CD4-positive, alpha-beta T cell treated with Interleukin-17A for 4 hours (primary cell): ENCODE measurements at places on chromosomes 2 and 18.

DNA sequence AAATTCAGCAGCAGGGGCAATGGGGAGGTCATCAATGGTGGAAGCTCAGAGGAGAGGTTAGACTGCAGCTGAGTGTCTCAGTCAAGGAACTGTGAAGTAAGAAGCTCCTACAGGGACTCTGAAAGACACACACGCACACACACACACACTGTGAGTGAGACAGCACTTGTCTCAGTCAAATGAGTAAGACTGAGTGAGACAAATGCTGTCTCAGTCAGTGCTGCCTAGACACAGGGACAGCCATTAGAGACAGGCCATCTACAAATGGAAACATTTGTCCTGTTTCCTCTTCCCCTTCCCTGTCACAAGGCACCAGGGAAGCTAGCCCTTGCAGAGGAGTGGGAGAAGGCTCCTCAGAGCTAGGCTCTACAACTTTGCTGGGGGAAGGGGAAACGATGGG lies 577.4 kb upstream of the GCFC2 start:
- DNase-seq: no peak

- no peak for DNase-seq
Observed at GRCh38 chr18:44826418-44827259, 146.0 kb downstream of the SETBP1 start.

DNA sequence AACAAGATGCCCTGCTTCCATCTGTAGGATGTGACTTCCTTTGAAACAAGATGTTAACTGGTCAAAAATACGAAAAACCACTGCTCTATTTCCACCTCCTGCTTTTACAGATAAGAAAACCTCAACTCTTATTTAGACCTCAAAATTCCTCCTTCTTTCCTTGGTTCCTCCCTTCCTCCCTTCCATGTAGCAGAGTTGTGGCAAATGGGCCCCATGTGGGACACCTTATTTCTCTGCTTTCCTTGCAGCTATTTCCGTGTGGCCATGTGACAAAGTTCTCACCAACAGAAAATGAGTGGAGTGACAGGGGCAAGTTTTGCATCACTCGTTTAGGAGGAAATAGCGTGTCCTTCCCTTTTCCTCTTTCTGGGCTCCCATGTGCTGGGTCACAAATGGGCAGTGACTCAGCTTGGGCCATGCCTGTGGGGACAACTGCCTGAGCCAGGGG lies 69.4 kb upstream of the SMAD2 start:
- DNase-seq: no peak

DNA sequence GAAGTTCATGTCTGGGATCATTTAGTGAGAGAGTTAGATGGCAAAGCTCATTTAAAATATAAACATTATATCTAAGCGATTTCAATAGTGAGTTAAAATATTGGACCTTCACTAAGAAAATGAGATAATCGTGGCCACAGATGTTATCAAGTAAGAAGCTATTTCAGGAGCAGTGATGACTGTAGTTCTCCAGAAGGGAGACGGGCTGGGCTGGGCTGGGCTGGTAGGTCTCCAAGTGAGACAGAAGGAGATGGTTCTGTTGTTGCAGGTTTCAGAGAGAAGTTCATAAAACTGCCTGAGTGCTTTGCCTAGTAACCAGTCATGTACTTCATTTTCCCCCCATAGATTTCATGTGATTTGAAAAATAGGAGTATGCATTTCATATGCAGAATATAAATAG lies 130.1 kb upstream of the DAPL1 start:
- no peak for DNase-seq

DNA sequence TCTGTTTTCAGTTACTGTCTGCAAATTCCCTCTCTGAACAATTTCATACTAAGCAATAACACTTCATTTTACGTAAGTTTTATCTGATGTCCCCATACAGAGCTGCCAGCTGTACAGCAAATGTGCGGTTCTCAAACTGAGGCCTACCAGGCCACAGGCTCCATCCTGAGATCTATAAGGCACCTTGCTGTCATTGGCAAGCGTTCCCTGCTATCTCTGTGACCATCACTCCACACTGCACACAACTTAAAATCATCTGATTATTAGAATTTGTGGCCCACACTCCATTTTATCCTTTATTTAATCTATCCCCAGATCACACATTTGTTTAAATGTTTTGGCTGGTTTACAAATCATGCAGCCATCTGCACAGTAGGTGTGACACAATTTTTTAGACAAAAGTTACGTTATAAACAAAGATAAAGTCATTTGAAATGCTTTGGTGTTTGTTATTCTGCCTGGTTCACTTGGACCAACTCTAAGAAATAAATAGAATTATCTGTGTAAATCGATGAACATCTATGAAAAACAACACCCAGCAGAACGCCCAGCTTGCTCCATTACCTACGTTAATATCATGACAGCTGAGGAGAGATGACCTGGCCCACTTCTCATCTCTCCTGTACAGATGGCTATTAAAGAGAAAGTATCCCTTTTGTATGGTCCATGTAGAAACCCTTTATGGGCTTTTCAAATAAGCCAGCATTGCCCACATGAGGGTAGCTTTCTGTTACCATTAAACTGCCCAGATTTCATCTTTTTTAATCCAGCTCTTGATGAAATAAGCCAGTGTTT lies 162.4 kb downstream of the ZNF521 start:
- DNase-seq: no peak

DNA sequence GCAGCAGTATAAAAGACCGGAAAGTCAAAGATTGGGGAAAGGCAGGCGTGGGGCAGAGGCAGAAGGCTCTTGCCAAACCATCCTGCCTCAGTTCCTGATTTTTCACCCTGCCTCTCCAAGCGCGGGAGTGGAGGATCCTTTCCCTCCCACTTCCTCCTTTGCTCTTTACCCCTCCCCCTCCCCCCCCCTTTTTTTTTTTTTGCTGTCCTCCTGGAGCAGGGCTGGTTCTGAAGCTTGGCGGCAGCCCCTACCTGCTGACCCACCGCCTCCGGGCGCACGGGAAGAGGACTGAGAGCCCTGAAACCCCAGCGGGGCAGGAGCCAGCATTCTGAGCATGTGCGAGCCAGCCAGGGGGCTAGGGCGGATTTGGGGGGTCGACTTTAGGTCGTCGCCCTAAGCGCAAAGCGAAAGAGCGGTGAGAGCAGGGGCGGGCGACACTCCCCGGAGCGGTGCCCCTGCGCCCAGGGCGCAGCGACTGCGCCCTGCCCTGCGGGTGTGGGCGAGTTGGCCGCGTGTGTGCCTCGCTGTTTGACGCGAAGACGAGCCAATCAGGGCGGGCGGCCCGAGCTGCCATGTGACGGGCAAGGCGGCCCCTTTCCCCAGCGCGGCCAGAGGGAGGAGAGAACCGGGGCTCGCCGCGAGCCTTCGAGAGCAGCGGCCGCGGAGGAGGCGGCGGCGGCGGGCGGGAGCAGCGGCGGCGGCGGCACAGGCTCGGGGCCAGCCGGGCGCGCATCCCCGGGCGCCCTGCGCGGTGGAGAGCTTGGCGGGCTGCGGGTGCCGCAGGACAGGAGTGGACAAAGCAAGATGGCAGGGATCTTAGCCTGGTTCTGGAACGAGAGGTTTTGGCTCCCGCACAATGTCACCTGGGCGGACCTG lies at the start of gene CERS6:
TSS of gene CERS6 (plus strand) at position 628 of the 876 bp plus-strand sequence. CDS start at position 805, 177 bp downstream.
- peak; percentile 85 for DNase-seq

GRCh38 chr18:49183921-49184320 lies 233.2 kb upstream of the SMAD7 start:
- no peak for DNase-seq

DNA sequence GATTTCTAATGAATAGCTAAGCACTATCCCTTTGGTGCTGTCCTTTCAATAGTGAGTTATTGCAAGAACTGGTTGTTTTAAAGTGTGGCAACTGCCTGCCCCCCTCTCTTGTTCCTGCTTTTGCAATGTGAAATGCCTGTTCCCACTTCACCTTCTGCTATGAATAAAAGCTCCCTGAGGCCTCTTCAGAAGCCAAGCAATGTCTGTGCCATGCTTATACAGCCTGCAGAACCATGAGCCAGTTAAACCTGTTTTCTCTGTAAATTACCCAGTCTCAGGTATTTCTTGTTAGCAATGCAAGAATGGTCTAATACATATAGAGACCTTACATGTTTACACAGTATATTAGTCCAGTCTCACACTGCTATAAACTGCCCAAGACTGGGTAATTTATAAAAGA lies 15.0 kb upstream of the METTL21A start:
- no peak for DNase-seq

DNA sequence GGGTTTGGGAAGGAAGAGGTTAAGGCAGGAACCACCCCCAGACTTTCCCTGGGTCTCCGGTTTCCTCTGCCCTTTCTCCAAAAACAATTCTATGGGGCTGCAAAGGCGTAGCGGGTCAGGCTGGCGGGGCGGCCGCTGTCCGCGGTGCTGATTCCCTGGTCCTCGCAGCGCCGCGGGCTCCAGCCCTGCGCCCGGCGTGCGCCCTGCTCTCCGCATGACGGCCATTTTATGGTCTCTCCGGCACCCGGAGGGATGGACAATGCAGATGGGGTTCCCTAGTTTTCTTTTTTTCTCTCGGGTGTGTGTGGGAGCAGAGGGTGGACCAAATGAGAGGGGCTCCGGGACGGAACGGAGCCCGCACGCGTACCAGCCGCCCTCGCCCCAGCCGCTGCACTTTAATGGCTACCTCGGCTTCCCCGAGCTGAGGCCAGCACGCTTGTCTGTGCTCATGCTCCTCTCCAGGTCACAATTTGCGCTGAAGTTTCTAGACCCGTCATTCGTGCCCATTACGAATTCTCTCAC lies 1.6 kb downstream of the ST8SIA3 start:
- DNase-seq: no peak

- DNase-seq: no peak
Observed at GRCh38 chr2:159186462-159186861, 100.0 kb downstream of the WDSUB1 start.

- no peak for DNase-seq
Observed at GRCh38 chr2:223633656-223634055, 31.5 kb upstream of the SCG2 start.
